ENCODE measurements at places on chromosomes 6 and 20. TPM values are rescaled to one million over a fixed set of nuclear protein-coding genes. Genes with fewer than 3 reads are reported as not detected.

Gene TFAP2B
- 73.3 TPM for total RNA-seq

DNA sequence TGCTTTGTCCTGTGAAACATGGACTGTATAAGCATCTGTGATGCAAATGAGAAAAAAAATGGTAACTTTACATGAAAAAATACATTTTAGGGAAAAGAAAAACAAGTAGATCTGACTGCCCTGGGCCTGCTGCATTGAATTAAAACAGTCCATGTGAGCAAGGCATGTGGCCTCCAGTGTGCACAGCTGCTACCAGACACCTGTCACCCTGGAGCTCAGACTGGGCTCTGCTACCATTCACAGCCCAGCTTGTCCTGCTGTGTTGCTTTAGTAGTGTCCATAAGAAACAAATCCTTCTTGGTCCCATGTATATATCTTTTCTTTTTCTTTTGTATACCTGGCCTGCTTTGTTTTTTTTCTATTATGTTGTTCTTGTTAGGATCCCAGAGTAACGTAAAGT, 315.9 kb downstream of the NKAIN2 start:
- no peak overlapping the region for H3K4me3 ChIP-seq
- no peaks in the 10 kb centered on the region for H3K4me1 ChIP-seq
- DNase-seq = no peak
- no peaks in the 10 kb centered on the region for H3K27me3 ChIP-seq

DNA sequence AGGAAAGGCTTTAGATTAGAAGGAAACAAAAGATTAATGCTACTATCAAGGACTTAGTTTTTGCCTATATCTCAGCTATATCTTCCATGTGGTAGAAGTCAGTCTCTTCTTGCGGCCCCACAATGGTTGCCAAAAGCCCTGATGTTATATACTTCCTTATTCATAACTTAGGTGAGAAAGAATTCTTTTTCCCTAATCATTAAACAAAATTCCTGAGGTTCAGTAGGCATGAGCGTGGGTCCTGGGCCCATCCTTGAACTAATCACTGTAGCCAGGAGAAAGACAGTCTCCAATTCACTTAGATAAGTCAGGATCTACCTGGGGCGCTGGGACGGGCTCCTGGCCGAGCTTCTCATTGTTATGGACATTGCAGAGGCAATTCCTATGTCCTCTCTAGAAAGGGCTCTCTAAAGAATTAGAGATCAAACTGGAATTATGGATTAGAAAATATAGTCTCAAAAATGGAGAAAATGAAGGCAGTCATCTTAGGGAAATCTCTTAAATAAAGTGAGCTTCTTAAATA, 134.3 kb downstream of the KIF6 start:
- no peaks in the 10 kb centered on the region for H3K4me1 ChIP-seq
- no peak for DNase-seq
- no peak overlapping the region for H3K27ac ChIP-seq
- no peaks in the 10 kb centered on the region for H3K36me3 ChIP-seq
- no peaks in the 10 kb centered on the region for H3K27me3 ChIP-seq
- no peak overlapping the region for H3K4me3 ChIP-seq

Gene ADRM1
- total RNA-seq = 90.4 TPM

GRCh38 chr20:38055294-38055693, 21.7 kb downstream of the RPRD1B start:
- H3K27ac ChIP-seq = no peak overlapping the region
- DNase-seq = no peak
- H3K36me3 ChIP-seq = peaks cover 8% of the 10 kb centered on the region
- peaks cover 14% of the 10 kb centered on the region for H3K4me1 ChIP-seq

Gene TFAP2A
- 9.6 TPM for total RNA-seq

Gene TRIM31
- total RNA-seq = not detected

All from neural crest cell (in vitro differentiated cells).